ENCODE measurements at places on chromosomes 1 and 21.

GRCh38 chr1:211654838-211655787 is 20.3 kb downstream of the NEK2 start:
- peak; percentile 77 for DNase-seq

- no peak for DNase-seq
Measured at GRCh38 chr21:29385934-29386520, 87.3 kb downstream of the BACH1 start.

GRCh38 chr1:178023181-178023618 is 53.3 kb upstream of the SEC16B start:
- DNase-seq = no peak

GRCh38 chr1:209839875-209840546 is 12.2 kb downstream of the UTP25 start:
- no peak for DNase-seq

DNA sequence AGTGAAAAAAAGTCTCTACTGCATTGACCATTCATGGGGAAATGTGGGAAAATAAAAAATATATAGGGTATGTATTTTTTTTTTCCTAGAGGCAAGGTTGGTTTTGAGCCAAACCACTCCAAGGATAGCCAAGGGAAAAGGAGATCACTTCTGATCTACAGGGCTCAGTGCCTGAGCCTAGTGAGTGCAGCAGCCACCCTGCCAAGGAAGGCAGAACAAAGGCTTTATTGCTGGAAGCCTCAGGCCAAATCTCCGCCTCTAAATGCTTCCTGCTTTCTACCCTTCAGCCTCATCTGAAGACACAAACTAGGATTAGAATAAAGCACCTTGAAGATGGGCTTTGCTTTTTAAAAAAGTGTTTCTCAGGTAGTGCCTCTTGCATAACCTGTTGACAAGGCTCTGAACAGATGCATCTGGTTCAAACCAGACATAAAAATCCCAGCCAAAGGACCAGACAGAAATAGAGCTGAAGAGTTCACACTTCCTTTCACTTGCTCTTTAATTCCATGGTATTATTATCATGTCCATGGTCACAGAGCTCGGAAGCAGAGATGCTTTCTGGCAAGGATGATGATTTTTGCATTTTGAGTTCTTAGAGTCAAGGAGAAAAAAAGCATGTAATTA is 10.5 kb downstream of the C1orf115 start:
- no peak for DNase-seq

DNA sequence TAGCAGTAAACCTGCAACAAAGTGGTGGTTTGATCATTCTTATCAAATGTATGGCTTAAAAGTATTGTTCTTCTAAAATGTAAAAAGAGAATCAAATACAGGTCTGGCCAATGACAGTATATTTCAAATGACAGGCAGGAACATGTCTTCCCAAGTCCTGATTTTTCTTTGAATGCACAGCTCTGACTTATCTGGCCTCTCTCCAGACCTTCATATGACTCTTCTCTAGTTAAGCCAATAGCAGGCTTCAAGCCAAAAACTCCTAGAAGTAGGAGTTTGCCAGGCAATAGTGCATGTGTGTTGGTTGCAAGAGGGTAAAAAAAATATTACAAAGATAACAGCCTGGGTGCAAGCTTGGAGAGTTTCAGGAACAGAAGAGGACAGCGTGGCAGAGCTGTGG is 345.5 kb downstream of the SMYD3 start:
- no peak for DNase-seq

DNA sequence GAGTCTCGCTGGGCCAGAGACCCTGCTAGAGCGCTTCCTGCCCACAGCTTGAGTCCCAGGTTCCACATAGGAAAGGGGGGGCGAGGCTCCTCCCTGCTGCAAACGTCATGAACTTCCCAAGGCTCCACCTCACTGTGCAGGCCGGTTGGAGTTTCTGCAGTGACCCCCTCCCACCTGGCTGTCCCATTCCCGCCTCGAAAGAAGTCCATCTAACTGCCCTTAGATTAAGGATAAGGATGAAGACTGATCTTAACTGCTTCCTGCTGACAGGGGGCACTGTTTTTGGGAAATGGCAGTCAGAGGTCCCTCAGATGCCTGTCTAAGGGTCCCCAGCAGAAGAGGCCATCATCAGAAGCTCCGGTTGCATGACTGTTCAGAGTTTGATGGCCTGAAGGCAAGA is 62.7 kb downstream of the STUM start:
- DNase-seq = no peak

DNA sequence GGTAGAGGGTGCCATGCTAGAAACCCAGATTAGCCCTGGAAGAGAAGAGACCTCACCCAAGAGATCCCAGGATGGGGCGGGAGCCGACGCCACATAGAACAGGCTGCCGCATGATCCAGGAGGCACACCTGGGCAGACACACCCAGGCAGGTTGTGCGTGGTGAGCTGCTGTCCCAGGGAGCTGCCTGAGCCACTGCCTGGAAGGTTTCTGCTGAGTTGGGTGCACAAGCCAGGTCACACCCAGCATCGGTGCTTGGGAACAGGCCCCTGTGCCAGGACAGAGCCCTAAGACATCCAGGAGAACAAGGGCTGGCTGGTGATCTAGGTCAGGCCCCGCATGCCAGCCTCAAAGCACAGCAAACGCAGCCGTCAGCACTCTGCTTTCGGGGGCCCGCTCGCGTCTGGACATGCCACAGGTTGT is 40.2 kb downstream of the CTNNBIP1 start:
- DNase-seq = no peak

DNA sequence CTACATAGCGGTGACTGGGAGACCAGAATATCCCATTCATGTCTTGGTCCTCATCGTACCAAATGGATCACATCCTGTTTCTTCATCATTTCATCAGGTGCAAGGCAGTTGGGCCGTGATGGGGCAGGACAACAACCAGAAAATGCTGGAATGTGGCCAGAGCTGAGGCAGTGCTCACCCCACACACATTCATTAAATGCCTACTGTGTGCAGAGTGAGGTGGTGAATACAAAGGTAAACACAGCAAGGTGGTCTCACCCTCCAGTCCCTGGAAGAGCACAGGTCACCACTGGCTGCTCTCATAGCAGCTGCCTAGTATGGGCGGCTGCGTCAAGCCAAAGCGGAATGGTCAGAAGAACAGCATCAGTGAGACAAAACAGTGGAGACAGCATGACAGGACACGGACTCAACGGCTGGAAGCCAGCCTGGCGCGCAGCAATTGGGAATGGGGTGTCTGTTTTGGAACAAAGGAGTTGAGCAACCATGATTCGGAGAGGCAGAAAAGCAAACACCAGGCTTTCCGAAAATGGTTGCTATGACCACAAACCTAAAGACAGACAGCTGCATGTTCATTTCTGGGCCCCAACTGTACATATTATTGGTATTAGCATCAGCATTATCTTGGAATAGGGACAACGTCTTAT is 5.6 kb upstream of the ADAMTSL4 start:
- no peak for DNase-seq

DNA sequence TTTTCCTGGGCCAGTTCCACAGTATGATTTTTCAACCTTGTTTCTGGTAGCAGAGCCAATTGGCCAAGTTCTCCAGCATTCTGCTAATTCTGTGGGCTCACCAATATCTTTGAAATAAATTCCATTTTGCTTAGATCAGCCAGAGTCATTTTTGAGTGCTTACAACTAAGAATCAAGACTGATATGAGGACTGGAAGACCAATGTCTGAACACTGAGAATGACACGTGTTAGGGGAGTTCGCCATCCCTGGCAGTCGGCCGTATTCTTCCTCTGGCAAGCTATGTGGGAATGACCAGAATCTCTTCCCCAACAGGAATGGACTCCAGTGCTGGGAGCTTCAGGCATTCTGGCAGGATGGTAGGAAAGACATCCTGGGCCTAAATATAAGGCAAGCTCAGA is 4.9 kb upstream of the TENT5C start:
- no peak for DNase-seq

DNA sequence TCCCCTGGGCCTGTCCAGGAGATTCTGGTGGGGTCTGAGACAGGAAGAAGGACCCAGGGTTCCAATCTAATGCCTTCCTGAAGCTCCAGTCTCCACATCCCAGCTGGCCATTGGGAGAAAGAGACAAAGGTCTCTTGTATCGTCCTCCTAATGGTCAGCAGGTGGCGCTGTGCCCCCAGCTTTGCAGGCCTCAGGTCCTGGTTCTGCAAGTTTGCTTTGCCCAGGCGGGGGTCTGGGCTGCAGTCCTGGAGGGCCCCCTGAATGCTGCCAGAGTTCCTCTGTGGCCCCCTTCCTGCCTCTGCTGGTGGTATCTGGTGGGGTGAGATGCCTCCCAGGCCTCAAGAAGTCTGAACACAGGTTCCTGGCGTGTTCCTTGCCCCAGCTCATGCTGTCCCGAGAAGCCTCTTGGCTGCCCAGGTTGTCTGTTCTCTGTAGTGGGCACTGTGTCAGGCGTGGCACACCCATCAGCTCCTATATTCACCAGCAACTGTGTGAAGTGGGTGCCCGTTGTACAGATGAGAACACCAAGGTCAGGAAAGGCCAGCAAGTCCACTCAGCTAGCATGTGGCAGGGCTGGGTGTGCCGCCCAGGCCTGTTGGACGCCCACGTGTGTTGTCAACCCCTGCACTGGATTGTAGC is 33.8 kb upstream of the CSF3R start:
- peak; percentile 9 for DNase-seq

- DNase-seq = no peak
Measured at GRCh38 chr1:54794451-54795355, 6.4 kb downstream of the TTC22 start.

GRCh38 chr1:206511362-206512057 is 4.2 kb downstream of the RASSF5 start:
- DNase-seq = no peak

GRCh38 chr1:2646837-2647236 is 14.0 kb upstream of the MMEL1 start:
- DNase-seq = no peak

GRCh38 chr1:62954758-62955157 is 170.8 kb downstream of the ATG4C start:
- DNase-seq = no peak

DNA sequence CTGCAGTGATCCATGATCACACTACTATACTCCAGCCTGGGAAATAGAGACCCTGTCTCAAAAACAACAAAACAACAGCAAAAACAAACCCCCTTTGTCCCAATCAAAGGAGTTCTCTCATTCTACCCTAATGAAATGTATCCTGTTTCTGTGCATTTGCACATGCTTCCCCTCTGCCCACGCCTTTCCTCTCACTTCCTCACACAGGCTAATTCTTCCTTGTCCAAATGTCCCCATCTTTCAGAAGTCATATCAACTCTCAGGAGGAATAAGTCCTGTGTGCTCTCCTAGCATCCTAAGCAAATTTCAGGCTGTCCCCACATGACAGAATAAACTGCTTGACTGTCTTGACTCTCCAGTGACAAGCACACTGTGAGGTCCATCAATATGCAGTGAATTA is 8.1 kb upstream of the ATP1B1 start:
- no peak for DNase-seq

DNA sequence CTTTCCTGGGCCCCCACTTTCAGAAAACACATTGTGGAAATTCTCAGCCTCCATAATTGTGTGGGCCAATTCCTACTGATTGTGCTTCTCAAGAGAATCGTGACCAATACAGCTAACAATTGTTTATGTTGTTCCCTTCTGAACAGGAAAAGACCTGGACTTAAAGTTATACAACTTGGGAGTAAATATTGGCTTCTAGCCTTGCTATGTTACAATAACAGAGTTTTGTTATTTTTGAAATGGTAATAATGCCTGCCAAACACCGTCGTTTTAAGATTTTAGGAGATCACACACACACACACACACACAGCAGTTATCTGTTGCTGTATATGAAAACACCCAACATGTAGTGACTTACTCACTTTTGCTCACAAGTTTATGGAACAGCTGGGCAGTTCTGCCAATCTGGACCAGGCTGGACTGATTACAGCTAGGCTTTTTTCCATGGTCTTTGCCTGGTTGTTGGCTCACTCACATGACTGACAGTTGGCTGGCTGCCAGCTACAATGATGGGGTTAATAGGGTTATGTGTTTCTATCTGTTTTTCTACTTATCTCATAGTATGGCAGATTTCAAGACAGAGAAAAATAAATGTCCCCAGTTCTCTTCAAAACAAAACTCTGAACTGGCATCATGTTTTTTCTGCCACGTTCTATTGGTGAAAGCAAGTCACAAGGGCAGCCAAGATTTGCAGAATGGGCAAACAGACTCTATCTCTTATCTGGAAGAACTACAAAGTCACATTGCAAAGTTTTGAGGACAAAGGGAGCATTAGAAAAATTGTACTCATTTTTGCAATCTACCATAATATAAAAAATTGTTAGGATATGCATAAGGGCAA is 447.5 kb downstream of the NEGR1 start:
- DNase-seq = no peak

All from activated CD4-positive, alpha-beta T cell treated with anti-CD3 and anti-CD28 coated beads for 24 hours (primary cell).